ENCODE measurements at places on chromosomes 11 and 22.

- DNase-seq, result no peak
Measured at GRCh38 chr22:43240614-43241013, 53.7 kb upstream of the TTLL12 start.

DNA sequence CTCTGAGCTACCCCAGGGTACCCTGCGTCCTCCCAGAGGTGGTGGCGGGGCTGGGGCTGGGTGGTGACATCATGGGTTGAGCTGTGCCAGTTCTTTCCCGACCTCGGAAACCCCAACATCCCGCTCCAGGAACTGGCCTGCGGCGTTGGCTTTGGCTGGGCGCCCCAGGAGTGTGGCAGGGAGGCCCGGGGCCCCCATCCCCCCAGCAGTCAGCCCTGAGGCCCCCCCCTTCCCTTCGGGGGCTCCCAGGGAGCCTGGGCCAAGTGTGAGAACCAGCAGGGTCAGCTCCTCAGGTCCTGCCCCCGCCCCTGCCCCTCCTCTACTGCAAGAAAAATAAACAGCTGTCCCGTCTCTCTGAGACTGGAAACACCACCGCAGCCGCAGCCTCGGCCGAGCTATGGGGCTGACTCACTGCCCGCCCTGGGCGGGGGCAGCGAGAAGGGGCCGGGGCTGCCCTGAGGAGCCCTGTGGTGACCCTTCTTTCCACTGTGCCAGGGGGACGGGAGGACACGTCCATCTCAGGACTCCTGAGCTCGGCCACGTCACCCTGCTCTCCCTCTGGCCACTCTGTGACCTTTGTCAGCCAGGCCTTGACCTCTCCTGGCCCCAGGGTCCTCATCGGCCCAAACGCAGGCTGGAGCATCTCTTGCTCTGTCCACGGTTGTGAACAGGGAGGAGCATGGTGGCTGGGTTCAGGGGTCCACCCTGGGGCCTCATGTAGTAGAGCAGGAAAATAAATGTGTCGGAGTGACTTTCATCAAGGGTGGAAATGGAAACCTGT lies 73.4 kb downstream of the WNT7B start:
- DNase-seq, result no peak

GRCh38 chr22:30752771-30753170 lies 58.1 kb downstream of the OSBP2 start:
- DNase-seq, result no peak

DNA sequence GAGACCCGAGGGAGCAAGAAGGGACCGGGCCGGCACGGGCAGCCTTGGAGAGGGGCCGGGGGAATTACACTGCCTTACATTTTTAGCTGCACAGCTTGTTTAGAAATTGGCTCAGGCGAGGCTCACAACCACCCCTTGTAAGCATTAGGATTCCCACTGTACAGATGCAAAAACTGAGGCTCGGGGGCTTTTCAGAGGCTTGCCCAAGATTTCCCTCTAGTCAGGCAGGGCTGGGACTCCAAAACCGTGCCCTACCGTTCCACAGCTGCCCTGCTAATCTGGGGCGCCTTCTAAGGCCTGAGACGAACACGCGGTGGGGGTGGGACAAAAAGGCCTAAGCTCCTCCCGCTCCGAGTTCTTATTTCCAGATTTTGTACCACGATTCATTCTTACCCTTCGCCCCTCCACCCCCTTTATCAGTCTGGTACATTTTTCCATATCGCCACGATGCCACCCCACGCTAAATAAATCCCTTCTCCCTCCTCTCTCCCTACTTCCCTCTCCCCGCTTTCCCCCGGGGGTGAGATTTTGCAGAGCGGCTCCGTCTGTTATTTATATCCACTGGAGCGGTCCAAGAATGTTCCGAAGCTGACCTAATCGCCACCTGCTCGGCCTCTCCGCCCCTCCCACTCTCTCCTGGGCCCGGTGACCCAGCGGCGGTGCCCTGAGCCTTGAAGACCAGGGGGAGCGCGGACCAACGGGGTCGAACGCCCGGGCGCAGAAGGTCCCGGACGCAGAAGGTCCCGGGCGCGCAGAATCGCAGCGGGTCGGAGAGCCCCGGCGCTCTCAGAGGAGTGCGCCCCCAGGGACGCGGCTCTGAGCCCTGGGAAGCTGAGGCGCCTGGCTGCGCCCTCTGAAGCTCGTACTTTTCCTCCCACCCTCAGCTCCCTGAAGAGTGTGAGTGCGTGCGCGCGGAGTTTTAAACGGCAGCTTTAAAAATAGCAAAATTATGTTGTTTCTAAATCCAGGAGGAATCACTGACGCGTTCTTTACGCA lies 764 bp upstream of the PACSIN3 start:
- no peak for DNase-seq

GRCh38 chr11:17230867-17231851 lies 23.4 kb upstream of the PIK3C2A start:
- DNase-seq, result no peak

DNA sequence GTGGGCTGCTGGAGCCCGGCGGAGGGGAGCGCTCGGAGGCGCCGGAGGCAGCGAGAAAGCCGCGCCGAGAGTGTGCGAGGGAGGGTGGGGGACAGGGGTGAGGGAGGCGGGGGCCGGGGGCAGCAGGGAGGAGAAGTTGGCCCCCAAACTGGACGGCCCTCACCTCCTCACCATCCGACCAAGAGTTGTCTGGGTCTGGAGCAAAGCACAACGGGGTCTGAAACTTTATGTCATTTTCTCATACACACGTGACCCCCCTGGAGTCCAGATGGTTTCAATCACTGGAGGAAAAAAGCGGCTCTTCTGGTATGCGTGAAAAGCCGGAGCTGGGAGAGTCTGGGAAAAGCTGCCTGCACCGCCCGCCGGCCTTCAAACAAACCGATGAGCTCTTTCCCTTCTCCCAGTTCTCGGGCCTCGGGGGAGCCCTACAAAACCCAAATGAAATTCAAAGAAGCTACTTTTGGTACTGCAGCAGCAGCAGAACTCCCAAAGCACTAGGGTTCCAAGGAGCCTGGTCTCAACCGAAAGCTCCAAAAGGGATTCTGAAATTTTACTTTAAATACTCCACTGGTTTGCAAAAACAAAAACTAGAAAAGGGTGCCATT lies 39.7 kb upstream of the AKIP1 start:
- peak; percentile 49 for DNase-seq

DNA sequence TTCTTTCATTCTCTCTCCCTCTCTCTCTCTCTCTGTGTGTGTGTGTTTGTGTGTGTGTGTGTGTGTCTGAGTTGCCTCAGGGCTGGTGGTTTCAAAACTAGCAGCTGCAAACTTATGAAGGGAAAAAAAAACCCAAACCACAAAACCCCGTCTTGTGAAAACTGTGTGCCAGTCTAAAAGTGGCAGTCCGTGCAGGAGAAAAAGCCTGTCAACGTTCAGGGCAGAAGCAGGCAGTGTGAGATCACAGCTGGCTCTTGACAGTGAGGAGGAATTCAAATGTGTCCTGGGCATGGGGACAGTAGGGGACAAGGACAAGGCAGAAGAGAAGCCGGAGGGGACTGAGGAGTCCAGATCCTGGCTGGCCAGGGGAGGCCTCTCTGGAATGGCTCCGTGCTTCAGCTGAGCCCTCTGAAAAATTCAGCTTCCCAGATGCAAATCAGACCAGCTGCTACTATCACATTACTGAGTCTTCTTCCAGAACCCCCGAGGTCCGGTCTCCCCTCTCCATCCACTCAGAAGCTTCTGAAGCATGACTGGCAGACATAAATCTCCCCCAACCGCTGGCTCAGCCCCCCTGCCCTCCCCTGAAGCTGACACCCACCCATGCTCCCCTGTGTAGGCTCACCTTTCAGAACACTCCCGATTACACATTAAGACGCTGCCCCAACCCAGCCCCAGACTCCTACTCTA lies 31.9 kb downstream of the FLI1 start:
- DNase-seq, result peak; percentile 43

GRCh38 chr11:61080986-61081590 lies 21.2 kb upstream of the CD5 start:
- no peak for DNase-seq

- peak; percentile 55 for DNase-seq
Measured at GRCh38 chr11:123111465-123111864, 49.5 kb upstream of the HSPA8 start.

DNA sequence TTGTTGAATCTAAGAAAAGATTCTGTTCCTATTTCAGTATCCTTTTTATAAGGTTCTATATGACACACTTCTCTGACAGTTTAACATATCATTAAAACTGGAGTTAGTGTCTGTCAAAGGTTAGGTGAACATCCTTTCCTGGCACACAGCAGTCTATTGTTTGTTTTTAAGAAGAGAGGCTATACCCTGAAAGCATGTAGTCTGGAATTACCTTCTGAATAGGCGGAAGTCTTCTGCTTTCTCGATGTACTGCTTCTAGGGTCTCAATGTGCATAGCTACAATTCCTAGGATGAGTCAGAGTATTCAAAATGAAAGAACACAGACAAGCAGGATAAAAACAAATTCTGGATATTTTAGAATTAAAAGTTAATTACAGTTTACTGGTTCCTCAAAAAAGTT lies 188.6 kb downstream of the SWAP70 start:
- no peak for DNase-seq

DNA sequence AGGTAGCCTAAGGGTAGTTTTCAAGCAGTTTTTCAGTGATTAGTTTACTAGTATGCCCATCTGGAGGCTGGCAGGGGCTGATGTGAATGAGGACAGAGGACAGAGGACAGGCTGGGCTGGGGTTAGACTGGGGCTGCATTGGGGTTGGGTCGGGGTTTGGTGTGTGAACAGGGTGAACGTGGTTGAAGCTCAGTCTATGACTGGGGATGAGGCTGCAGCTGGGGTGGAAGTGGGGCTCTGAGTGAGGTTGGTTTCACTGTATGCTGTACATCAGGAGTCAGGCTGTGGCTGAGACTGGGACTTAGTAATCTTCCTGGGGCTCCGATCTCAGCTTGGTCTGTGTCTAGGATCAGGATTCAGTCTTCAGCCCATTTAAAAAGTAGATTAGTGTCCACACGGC lies 451 bp downstream of the OR51E1 start:
- DNase-seq, result no peak

GRCh38 chr11:121104312-121104762 lies 3.3 kb downstream of the TECTA start:
- DNase-seq, result no peak

- no peak for DNase-seq
Measured at GRCh38 chr11:57097149-57097548, 84.6 kb upstream of the LRRC55 start.
